Cardiac atrium fibroblast (primary cell): ENCODE measurements at places on chromosomes 7 and 10. TPM values are rescaled to one million over a fixed set of nuclear protein-coding genes. Genes with fewer than 3 reads are reported as not detected.

CYP3A7 gene
- total RNA-seq: not detected in 2 replicates

DOCK4 gene
- total RNA-seq: 5.2 and 12.8 TPM in 2 replicates

AQP1 gene
- total RNA-seq: 4.4 and 7.9 TPM in 2 replicates

PUS7 gene
- 14.8 and 85.5 TPM in 2 replicates for total RNA-seq

TRIM74 gene
- not detected in 2 replicates for total RNA-seq

ATRNL1 gene
- total RNA-seq: under 0.01 and 0.16 TPM in 2 replicates

PTEN gene
- total RNA-seq: 51.5 and 57.9 TPM in 2 replicates

BTBD16 gene
- total RNA-seq: not detected in 2 replicates

PPRC1 gene
- 13.8 and 19.1 TPM in 2 replicates for total RNA-seq

ABLIM1 gene
- total RNA-seq: 11.6 and 14.4 TPM in 2 replicates

DYNC1I1 gene
- 0.81 TPM in 1 of 2 replicates, not detected in the other for total RNA-seq

SPRN gene
- 1.3 and 2.9 TPM in 2 replicates for total RNA-seq

PLEKHS1 gene
- not detected in 2 replicates for total RNA-seq

NXPH1 gene
- total RNA-seq: not detected in 2 replicates

SVOPL gene
- total RNA-seq: not detected in 2 replicates

HGF gene
- total RNA-seq: 117 and 150 TPM in 2 replicates

CALCR gene
- total RNA-seq: not detected in 2 replicates
